Central memory CD8-positive, alpha-beta T cell (primary cell): ENCODE measurements at places on chromosomes 3 and 15.

- DNase-seq, result no peak
Measured at GRCh38 chr3:121411523-121411922, 134.3 kb downstream of the POLQ start.

- no peak for DNase-seq
Measured at GRCh38 chr3:17478673-17479072, 263.8 kb downstream of the TBC1D5 start.

DNA sequence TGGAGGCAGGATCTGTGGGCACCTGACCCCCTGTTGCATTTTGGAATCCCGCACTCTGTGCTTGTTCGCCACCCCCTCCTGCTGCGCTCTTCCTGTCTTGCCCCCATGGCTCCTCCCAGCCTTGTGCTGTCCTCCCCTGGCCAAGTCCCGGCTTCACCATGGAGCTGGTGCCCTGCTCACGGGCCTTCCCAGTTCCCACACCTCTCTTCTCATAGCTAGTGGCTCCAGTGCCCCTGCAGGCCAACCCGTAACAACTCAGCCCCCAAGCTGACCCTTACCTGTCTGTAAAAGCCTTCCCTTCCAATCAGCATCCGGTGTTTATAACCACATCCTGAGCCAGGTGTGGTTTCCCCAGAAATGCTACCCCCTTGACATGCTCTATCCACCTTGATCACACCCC, 407.7 kb upstream of the C2CD4B start:
- DNase-seq, result no peak

- DNase-seq, result no peak
Measured at GRCh38 chr3:135014566-135014965, 219.5 kb downstream of the EPHB1 start.

- no peak for DNase-seq
Measured at GRCh38 chr3:120443626-120444123, 7.1 kb downstream of the FSTL1 start.
